Activated CD4-positive, CD25-positive, alpha-beta regulatory T cell (primary cell): ENCODE measurements at places on chromosomes 11 and 22.

GRCh38 chr22:48389916-48390315 lies 1437.8 kb downstream of the BRD1 start:
- no peak for DNase-seq

- no peak for DNase-seq
Measured at GRCh38 chr11:29676993-29677392, 339.8 kb downstream of the KCNA4 start.

DNA sequence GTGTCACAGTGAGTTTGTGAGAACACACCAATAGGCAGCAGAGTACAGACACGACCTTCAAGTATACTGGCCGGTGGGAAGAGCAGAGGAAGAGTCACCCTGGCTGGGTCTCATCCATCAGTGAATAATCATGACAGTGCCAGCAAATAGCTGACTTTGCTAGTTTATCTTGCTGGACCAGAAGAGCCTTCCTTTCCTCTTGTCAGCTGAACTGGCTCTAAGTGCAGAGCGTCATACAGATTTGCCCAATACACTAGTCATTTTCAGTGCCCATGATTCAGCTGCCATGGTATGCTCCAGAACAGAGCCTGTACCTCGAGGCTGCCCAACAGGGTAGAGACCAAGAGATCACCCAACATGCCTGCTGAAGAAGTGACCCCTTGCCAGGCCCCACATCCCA lies 82.9 kb upstream of the TBCEL start:
- no peak for DNase-seq

DNA sequence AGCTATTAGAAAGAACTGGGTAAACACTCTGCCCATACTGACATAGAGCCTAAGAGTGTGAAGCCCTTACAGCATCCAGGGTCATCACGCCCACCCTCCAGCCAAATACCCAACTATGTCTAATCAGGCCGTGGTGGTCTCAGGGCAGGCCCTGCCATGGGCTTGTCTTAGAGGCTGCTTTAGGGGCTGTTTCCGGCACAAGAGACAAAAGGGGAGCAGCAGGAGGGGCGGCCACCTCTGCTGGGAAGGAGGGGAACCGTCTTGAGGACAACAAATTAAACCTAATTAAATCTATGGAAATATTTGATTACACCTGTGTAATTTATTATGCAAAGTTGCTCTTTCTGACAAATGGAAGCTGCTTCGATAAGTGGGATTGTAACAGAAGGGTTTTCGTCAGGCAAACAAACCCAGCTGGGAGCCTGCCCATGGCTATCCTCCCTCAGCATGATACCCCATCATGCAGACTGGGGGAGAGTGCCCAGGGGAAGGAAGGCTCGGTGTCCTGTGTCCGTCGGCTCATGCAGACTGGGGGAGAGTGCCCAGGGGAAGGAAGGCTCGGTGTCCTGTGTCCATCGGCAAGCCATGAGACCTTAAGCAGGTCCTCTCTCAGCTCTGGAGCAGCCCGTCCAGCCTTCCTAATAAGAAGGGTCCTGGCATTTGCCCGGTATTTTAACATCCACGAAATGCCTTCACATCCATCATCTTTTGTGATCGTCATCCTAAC lies 163.6 kb upstream of the B3GAT1 start:
- DNase-seq: no peak

GRCh38 chr11:46353698-46354097 lies 6.4 kb downstream of the DGKZ start:
- no peak for DNase-seq

GRCh38 chr22:37896181-37896592 lies 9.9 kb upstream of the MICALL1 start:
- DNase-seq: no peak

GRCh38 chr11:3942956-3943497 lies 87.6 kb downstream of the STIM1 start:
- no peak for DNase-seq

GRCh38 chr11:61609980-61610366 lies 29.1 kb upstream of the SYT7 start:
- DNase-seq: no peak

DNA sequence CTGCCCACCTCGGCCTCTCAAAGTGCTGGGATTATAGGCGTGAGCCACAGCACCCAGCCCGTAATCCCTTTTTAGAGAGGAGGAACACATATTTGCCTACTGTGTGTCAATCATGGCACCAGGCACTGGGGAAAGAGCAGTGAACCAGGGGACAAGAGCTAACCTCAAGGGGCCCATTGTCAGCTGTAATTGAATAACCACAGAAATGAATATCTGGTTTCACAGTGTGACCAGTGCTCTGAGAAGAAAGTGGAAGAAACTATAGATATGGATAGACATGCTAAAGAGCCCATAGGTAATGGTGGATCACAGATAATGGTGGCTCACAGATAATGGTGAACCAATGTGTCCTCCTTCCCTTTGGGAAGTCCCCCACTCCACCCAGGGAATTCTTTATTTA lies 8.6 kb upstream of the KCTD14 start:
- DNase-seq: no peak

DNA sequence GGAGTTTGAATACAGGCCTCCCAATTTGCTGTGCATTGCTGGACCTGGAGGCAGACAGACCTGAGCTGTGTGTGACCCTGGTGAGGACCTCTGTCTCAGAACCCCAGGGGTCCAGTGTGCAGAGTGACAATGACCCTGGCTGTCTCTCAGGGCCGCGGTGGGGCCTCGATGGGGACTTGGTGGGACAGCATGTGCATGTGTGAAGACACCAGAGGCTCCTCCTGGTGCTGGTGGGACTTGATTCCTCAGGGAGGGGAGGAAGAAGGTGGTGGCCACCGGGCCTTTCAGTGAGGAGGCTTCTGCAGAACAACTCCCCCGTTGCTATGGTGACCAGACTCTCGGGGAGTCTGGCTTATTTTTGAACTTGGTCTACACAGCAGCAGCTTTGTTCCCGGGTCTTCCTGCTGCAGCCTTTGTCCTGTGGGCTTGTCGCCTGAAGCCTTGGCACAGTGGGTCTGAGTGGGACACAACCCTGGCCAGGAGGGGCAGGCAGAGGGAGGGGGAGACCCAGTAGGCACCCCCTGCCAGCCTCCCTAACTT lies 35.3 kb downstream of the MCM5 start:
- no peak for DNase-seq

DNA sequence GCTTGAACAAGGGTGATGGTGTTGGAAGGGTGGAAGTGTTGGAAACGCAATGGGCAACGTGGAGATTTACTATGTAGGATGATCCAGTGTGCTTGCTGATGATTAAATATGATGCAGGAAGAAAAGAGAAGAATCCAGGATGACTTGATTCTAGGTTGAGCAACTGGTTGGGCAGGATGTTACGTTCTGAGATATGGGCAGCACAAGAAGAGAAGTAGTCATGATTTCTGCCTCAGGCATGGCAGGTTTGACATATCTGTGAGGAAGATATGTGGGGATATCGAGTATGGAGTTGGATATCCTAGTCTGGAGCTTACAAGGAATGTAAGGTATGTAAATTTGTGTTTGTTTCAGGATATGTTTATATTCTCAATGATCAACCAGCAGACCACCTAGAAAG lies 1.9 kb downstream of the OR52K1 start:
- DNase-seq: no peak

GRCh38 chr22:37917874-37918548 lies 11.9 kb downstream of the MICALL1 start:
- no peak for DNase-seq

GRCh38 chr11:15897211-15897960 lies 459.0 kb downstream of the SOX6 start:
- DNase-seq: no peak

- no peak for DNase-seq
Measured at GRCh38 chr11:132127900-132128288, 757.5 kb downstream of the NTM start.

DNA sequence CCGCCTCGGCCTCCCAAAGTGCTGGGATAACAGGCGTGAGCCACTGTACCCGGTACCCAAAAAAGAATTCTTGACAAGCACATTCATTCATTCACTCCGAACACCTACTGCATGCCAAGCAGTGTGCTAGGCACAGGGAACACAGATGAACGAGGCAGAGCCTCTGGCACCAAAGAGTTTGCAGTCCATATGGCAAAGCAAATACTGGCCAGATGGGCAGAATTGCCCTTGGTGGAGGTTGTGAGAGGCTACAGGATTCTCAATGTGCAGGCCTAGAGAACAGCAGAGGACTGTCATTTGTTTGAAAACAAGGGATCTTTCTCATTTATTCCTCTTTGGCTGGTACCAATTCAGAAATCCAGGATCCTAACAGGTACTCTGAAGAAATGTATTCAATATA lies 27.5 kb upstream of the MTCH2 start:
- DNase-seq: no peak
